ENCODE measurements at places on chromosomes 16 and 17. TPM values are rescaled to one million over a fixed set of nuclear protein-coding genes. Genes with fewer than 3 reads are reported as not detected.

DNA sequence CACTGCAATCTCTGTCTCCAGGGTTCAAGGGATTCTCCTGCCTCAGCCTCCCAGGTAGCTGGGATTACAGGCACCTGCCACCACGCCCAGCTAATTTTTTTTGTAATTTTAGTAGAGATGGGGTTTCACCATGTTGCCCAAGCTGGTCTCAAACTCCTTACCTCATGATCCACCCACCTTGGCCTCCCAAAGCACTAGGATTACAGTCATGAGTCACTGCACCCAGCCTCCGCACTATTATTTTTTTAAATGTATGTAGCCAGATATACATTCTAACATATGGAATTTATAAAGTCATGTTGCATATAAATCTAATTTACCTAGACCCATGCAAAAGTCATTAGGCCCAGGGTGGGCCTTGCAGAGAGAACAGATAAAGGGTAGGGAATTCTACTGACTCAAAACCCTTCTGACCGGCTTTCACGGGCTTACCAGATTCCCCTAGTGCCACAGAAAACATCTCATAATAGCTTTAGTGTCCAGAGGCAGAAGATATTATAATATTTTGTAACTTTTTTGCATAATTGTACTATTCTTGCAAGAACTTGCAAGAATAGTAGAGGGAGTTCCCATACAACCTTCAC, 20.5 kb upstream of the HELZ start:
- no peak overlapping the region for H3K27ac ChIP-seq
- peaks cover 8% of the 10 kb centered on the region for H3K27me3 ChIP-seq
- peaks cover 2% of the 10 kb centered on the region for H3K4me1 ChIP-seq
- H3K4me3 ChIP-seq, result no peak overlapping the region
- no peaks in the 10 kb centered on the region for H3K36me3 ChIP-seq
- no peak for DNase-seq

Gene TBC1D3I
- 0.31 TPM for total RNA-seq

Gene EPX
- total RNA-seq, result not detected

DNA sequence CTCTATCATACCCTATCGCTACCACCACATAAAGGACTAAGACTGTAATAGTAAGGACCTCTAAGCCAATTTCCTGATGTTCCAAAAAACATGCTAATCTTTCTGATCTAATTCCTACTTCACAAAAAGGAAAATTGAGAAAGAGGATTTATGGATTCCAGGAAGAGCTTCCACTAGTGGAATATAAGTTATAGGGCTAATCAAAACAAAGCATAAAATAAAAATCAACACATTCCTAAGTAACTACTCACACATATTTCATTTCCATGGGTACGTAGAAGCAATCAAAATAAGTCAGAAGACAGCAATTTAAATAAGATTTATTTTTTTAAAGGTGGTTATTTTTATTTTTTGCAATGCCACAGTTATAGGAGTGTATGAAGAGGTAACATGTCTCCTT, 12.4 kb downstream of the CCDC43 start:
- no peak overlapping the region for H3K4me3 ChIP-seq
- DNase-seq, result no peak
- H3K27ac ChIP-seq, result no peak overlapping the region

DNA sequence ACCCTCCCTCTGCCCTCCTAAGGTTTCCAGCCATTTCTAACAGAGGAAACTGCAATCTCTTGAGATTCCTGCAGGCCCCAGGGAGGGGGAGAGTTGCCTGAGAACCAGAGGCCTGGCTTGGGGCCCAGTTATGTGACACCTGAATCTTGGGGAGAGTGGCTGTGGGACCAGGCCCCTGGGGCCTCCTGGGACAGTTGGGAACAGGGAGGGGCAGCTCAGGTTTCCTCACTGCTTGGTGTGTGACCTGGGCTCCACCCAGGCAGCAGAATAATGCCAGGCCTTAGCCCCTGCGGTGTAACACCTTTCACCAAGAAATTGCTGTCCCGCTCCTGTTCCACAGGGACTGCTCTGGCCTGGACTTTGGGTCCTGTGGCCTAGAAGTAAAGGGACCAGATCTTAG, 44.3 kb upstream of the CRHR1 start:
- H3K27ac ChIP-seq, result no peak overlapping the region

Gene ZNF750
- not detected for total RNA-seq

GRCh38 chr17:40915721-40916256, 21.7 kb downstream of the KRT23 start:
- H3K4me1 ChIP-seq, result no peaks in the 10 kb centered on the region
- no peaks in the 10 kb centered on the region for H3K36me3 ChIP-seq
- no peak overlapping the region for H3K27ac ChIP-seq

DNA sequence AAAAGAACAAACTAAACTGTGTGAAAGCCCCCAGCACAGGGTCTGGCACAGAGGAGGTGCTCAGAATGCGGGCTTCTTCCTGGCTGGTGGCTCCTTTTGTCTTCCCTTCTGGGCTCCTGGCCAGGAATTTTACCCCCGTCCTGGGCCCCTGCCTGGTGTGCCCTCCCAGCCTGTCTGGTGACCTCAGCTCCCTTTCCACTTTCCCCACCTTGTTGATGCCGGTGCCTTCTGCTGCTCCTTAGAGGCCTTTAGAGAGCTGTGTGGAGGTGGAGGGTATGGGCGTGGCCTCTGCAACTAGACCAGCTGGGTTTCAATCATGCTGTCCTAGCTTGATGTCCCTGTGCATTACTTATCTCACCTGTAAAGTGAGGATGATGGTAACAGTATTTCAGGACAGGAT, 16.8 kb downstream of the PIRT start:
- H3K36me3 ChIP-seq, result no peaks in the 10 kb centered on the region
- H3K27me3 ChIP-seq, result no peaks in the 10 kb centered on the region
- H3K27ac ChIP-seq, result no peak overlapping the region
- no peak for DNase-seq

DNA sequence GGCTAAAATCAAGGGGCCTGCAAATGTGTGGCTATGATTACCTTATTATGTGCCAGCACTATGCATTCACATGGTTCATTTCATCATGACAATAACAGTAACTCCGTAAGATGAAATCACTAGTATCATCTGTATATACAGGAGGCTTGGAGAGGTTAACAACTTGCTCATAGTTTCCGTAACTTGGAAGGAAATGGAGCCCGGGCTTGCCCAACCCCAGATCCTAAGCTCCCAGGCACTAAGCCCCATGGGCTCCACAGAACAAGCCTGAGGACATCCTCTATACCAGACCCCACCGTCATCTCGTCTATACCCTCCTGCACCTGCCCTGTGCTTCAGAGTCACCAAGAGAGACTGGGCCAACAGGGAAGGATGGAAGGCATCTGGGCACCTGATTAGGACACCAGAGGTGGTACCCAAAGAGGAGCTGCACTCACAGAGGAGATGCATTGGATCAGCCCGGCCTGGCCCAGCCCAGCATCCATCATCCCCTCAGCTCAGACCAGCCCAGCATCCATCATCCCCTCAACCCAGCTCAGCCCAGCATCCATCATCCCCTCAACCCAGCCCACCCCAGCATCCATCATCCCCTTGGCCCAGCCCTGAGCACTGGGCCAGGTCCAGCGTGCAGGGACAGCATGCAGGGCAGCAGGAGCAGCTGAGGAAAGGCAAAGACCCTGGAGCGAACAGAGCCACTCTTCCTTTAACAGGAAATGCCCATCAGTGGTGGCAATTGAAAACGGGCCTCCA, 28.5 kb downstream of the NSMCE1 start:
- H3K36me3 ChIP-seq, result peaks cover 34% of the 10 kb centered on the region
- no peak for DNase-seq
- peaks cover 97% of the 10 kb centered on the region for H3K4me1 ChIP-seq

DNA sequence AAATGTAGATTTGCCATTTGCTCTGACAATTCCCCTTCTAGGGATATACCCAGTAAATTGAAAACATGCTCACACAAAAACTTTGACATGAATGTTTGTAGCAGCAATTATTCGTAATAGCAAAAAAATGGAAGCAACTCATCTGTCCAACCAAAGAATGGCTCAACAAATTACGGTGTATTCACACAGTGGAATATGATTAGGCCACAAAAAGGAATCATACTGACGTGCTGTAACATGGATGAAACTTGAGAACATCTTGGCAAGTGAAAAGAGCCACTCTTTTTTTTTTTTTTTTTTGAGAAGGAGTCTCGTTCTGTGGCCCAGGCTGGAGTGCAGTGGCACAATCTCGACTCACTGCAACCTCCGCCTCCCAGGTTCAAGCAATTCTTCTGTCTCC, 24.1 kb upstream of the SPNS3 start:
- no peak for DNase-seq
- peaks cover 8% of the 10 kb centered on the region for H3K4me1 ChIP-seq

GRCh38 chr17:38430316-38430715, 2.1 kb downstream of the ARHGAP23 start:
- H3K27me3 ChIP-seq, result peaks cover 31% of the 10 kb centered on the region
- peaks cover 5% of the 10 kb centered on the region for H3K4me1 ChIP-seq
- no peaks in the 10 kb centered on the region for H3K36me3 ChIP-seq
- no peak overlapping the region for H3K27ac ChIP-seq
- no peak overlapping the region for H3K4me3 ChIP-seq

Data from activated CD8-positive, alpha-beta T cell treated with anti-CD3 and anti-CD28 coated beads, Interleukin-2, amount 10 ng/mL, durations not matched to agents 7 days and 5 days (primary cell).